ENCODE measurements at places on chromosomes 5 and 9.

DNA sequence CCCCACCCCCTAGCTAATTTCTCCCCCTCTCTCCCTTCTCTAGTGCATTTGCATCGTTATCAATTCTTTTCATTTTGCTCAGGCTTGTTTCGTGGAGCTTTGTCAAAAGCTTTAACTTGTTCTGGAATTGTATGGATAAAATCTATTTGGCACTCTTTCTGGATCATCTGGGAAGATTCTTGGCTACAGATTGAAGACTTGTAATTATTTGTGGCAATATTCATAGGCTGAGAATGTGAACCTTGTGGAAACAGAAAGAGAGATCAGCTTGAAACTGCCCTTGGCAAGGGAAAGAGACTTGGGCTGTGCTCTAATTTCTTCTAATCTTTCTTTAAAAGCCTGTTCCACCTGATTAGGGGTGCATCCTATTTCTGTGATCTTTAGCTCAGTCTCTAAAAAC lies 340.6 kb upstream of the DAB2 start:
- DNase-seq = no peak

DNA sequence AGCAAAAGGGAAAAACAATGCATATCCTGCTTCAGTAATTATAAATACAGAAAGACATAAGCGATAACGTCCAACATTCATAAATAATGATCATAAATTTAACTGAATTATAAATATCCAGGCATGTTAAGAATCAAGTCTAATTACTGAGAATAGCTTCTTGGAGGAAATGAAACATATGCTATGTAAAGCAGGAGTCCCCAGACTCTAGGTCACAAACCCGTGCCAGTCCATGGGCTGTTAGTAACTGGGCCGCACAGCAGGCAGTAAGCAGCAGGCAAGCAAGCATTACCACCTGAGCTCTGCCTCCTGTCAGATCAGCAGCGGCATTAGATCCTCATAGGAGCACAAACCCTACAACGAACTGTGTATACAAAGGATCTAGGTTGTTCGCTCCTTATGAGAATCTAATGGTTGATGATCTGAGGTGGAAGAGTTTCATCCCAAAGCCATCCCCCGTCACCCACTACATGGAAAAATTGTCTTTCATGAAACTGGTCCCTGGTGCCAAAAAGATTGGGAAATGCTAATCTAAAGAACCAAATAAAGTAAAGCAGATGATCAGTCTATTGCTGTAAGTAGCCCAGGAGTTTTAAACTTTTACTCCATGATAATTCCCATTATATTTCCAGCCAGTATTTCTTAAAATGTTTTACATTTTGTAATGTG lies 50.4 kb downstream of the CERT1 start:
- no peak for DNase-seq

DNA sequence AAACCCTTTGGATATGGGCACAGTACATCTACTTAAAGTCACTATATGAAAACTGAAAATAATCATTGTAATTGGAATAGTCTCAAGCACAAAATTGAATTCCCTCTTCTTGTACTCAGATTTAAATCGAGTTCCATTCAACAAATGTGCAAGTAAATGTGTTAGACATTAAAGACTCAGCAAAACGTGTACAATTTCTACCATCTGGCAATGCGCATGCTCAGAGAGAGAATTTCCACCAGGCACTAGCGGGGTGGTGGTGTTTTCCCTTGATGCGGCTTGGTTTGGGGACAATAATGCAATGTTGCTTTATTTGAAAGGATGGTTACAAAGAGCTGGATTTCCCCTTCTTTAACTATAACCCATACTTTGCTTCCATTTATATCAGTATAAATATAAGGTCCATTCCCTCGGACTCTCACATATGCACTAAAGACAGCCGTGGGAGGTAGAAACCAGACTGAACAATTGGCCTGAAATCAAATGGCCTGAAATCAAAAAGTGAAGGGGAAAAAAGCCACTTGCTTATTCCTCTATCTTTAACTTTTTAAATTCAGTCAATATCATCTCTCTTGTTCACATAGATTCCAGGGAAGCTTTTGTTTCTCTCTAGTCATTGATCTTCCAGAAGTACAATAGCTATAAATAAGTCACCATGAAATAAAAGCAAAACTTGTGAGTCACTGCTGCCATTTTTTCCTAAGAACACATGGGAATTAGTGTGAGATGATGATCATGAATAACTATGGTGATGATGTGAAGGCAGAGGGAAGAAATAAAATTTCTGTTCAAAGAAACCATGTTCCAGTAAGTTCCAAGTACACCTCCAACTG lies 59.2 kb downstream of the ADAMTS12 start:
- no peak for DNase-seq

DNA sequence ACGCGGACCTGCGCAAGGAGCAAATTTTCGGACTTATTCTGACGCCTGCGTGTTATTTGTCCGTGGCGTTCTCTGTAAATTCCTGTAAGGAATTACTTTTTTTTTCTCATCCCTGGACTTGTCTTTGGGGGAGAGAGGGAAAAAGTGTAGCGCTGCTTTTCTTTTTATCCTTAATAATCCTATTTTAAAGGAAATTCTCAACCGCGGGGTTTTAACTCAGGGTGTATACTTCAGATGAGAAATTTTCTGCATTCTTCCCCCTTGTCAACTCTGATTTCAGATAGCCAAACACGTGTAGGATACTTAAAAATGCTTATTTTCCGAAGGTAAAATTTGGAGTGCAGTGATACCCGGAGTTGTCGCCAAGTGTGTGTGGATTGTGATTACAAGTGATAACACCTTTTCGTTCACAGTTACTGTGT lies 853 bp downstream of the DCP2 start:
- no peak for DNase-seq

DNA sequence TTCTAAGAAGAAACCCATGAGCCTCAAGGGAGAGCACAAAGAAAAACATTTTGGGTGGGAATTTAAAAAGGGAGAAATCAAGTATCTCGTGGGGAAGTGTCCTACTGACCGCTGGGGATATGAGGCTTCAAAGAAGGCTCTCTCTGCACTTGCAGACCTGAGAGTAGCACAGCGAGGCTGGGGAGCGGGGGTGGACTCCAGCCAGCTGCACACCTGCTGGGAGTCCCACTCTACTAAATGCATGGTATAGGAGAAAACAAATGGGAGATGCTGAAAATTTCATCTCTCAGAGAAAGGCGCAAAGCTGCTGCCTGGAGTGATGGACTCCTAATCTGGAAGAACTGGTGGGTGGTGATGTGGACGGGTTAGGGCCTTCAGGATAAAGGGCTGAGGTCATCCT lies 67.0 kb upstream of the EPB41L4B start:
- no peak for DNase-seq

DNA sequence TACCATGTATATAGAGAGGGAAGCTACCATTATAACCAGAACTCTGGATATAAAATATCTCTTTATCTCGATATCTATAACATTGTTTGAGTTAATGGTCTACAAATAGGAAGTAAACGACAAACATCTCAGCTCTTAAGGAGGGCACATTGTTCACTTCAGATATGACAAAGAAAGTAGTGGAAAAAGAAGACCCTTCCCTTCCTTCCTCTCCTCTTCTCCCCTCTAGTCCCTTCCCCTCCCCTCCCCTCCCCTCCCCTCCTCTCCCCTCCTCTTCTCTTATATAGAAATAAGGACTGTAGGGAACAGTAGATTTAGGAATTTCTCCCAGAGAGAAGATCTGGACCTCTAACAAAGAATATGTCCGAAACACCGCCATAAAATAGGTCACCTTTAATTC lies 1731.9 kb upstream of the CDH9 start:
- no peak for DNase-seq

- DNase-seq = peak; percentile 40
These were observed 53.5 kb downstream of the COL5A1 start for GRCh38 chr9:134695144-134695543.

GRCh38 chr5:149298163-149298562 lies 26.5 kb downstream of the AFAP1L1 start:
- DNase-seq = no peak

Measured in aorta (tissue), 5 donors.